NT2/D1 (cell line): ENCODE measurements at places on chromosomes 12 and 14.

- no peak for DNase-seq
Observed at GRCh38 chr12:7099290-7099996, 7.2 kb upstream of the C1R start.

GRCh38 chr14:70812124-70812818 is 3.0 kb upstream of the MAP3K9 start:
- no peak for DNase-seq

- no peak for DNase-seq
Observed at GRCh38 chr12:27535318-27535717, 11.3 kb downstream of the PPFIBP1 start.

- no peak for DNase-seq
Observed at GRCh38 chr14:71586131-71586897, 345.9 kb upstream of the RGS6 start.

- no peak for DNase-seq
Observed at GRCh38 chr14:50828721-50829488, 2.1 kb downstream of the NIN start.

GRCh38 chr12:6699989-6700645 is 498 bp downstream of the PIANP start:
- peak; percentile 56 for DNase-seq

DNA sequence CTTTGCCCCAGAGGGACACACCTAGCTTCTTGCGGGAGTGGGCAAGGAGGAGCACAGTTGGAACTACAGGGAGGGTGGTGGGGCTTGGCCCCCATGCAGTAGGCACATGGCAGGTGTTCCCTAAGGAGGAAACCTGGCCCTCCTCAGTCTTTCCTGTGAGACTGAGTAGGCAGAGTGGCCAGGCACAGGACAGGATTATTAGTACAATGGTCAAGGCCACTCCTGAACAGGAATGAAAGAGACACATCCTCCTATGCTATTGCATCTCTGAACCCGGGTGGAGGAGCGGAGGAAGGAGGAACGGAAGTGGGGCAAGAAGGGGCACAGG is 846 bp downstream of the MYO1A start:
- DNase-seq = no peak

- peak; percentile 32 for DNase-seq
Observed at GRCh38 chr12:115866909-115867525, 410.5 kb downstream of the MED13L start.

GRCh38 chr12:78088391-78088832 is 257.7 kb downstream of the NAV3 start:
- no peak for DNase-seq

DNA sequence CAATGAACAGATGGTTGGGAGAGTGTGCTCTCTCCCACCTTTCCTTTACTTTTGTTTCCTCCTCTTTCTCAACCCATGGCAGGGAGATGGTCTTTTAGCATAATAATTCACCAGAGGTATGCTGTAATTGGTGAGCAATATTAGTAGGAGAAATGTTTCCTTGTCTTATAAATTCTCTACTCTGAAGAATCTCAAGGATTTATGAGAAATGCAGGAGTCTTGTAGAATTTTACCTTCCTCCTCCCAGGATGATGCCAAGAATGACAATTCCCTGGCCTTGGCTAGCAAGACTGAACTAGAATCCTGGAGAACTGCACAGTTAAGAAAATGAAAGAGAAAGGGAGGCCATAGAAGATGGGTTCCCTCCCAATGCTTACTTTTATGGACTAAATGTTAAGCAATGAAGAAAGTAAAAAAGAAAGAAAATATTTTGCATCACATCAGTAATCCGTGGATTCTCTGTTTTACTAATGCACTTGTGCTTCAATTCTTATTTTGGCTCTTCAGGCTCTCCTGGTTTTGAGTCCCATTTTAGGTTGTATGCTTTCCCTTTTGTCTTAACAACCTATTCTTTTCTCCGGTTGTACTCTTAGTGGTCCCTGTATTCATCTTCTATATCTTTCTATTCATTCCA is 192.9 kb upstream of the GARIN6 start:
- no peak for DNase-seq
